NB4 (cell line): ENCODE measurements at places on chromosomes 3 and 15.

DNA sequence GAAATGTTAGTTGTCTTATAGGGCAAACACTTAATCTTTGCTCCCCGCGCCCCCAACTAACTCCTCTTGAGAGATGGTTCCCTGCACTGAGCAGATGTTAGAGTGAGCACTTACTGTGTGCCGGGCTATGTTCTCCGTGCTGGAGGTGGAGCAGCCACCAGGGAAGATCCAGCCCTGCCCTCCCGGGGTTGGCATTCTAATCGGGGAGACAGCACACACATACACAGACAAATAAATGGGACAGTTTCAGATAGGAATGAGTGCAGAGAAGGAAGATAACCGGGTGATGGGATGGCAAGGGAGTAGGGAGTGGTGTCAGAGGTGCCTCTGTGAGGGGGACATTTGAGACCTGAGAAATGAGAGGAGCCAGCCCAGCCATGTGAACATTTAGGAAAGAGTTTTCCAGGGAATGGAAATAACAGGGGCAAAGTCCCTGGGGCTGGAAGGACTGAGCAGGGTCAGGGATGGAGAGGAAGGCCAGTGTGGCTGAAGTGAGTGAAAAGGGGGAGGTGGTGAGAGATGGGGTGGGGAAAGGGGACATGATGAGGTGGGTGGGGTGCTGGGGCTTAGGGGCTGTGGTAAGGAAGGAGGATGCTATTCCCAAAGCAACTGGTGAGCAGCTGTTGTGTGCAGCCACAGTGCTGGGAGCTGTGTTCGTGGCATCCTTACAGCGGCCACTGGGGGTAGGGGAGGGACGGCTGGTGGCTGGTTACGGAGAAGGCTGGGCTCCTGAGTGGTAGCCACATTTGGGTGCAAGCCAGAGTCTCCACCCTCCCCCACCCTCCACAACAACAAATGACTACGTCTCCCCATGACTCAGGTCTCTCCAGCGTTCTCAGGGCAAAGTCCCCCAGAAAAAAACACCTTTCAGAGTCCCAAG, 15.4 kb upstream of the FGD5 start:
- DNase-seq, result no peak

- DNase-seq, result no peak
Measured at GRCh38 chr3:195739561-195740111, 18.9 kb downstream of the MUC20 start.

- DNase-seq, result no peak
Measured at GRCh38 chr3:171159024-171159821, 132.7 kb upstream of the SLC2A2 start.

DNA sequence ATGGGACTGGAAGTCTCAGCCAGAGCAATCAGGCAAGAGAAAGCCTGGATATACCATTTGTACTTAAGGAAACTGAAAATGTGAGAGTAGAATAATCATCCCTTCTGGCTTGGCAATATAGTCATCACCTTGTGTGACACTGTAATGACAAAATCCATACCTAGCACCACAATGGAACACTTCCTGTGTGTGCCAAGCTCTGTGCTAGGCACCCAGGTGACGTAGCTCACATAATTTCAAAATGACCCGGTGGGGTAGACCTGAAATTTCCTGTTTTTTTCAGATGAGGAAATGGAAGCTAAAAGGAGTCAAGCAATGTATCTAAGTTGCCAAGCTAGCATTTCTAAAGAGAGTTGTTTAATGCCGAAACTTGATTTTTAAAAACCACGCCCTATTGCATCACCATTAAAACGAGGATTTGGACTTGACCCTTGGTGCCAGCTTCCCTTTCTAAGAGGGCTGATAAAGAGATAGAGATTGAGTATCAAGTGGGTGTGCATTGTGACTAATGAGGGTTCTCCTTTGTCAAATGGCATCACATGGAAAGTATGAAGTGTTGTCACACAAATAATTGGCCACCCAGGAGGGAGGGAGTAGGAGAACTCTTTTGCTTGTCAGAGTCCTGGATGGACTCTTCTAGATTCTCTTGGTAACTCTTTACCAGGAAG, 141.3 kb upstream of the PDZRN3 start:
- no peak for DNase-seq

- no peak for DNase-seq
Measured at GRCh38 chr3:136211547-136211946, 15.4 kb upstream of the MSL2 start.

- DNase-seq, result no peak
Measured at GRCh38 chr3:25349828-25350724, 78.0 kb upstream of the RARB start.

GRCh38 chr15:79898369-79898768, 1.6 kb upstream of the MTHFS start:
- peak; percentile 18 for DNase-seq

DNA sequence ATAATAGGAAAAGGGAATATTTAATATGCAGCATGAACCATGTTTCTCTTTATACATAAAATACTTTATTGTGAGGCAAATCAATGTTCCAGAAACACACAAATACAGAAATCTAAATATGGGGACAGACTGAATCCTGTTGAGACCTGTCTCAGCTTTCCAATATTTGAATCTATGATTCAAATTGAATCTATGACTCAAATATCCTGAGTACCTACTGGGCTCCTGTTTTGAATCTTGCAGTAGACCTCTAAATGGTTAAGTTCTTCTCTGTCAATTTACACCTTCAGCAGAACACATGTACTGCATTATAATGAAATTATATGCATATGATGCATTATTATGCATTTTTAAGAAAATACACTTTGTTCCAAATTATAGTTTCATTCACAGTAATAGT, 143.2 kb upstream of the PLXND1 start:
- no peak for DNase-seq

DNA sequence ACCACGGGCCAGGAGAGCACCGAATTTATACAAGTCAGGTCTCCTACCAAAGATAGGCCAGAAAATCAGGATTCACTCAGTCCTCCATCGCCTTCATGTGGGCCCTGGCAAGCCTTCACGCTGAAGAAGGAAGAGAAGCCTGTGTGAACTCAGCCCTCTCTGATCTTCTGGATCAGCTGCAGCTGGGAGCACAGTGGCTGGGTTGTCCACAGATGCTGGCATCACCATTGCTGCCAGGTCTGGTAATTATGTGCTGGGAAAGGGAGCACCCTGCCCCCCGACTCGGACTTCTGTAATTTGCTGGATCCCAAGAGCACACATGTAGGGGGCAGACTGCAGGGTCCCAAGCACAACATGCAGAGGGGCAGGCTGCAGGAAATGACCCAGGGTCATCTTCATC, 12.4 kb upstream of the PDE8A start:
- no peak for DNase-seq

DNA sequence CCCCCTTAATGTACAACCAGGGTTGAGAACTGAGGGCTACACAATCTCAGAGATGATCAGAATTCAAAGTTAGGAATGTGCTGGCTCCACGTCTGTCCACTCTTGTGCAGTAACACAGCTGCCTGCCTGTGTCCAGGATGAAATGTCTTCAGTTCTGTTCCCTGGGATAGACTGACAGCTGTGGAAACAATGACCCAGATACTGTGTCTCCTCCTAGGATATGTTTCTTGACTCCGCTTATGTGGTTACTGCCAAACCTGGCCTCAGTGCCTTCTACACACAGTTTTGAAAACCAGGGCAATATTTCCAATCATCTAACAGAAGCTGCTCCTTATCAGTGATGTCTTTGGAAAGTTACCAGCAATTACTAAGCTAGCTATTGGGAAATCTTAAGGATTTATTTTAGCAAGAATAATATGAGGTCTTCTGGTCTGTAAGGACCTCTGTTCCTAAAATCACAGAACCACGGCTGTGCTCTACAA, 67.6 kb downstream of the NOX5 start:
- DNase-seq, result no peak

GRCh38 chr3:4741404-4742307, 237.6 kb upstream of the BHLHE40 start:
- DNase-seq, result peak; percentile 92

DNA sequence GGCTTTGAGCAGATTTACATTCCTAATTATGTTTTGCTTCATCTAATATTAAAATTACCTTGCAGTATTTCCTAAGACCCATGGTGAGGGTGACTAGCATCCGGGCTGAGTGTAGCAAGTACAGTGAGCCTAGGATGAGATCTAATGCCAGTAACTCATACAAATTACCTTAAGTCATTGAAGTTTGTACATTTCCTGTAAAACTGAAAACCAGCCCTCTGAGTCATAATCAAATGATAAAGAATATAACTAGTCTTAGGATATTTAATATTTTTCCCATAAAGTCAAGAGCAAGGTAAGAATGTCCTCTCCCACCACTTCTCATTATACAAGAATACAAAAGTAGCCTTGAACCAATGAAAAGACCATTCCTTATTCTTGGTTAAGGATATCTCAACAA, 54.8 kb upstream of the CHRM5 start:
- no peak for DNase-seq

DNA sequence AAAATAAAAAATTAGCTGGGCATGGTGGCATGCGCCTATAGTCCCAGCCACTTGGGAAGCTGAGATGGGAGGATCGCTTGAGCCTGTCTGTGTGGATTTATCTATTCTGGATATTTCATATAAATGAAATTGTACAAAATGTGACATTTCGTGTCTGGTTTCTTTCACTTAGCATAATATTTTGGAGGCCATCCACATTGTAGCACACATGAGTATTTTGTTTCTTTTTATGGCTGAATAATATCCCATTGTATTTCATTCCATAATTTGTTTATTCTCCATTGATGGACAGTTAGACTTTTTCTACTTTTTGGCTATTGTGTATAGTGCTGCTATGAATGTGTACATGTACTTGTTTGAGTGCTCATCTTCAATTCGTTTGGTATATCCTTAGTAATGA, 52.9 kb upstream of the DYNC1LI1 start:
- no peak for DNase-seq

DNA sequence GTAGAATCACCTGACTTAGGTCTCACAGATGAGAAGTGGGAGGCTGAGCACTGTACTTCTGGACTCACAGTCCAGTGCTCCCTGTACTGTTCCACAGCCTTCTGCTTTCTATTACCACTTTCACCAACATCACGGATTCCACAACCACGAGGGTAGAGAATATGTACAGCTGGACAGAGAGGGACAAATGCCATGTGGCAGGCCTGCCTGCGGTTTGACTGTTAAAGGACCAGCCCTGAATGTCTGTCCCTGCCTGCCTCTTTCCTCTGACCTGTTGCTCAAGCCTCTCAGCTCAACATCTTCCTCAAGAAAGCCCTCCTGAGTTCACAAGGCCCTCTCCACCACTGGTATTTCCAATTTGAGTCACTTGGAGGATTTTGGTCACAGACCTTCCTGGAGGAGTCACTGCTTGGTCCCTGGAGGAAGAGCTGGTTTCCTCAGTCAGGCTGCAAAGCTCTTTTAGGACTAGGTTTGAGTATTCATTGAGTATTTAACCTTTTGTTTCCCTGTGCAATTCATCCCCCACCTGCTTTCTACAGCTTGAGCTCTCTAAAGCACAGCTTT, 49.1 kb downstream of the RAB11A start:
- peak; percentile 9 for DNase-seq

DNA sequence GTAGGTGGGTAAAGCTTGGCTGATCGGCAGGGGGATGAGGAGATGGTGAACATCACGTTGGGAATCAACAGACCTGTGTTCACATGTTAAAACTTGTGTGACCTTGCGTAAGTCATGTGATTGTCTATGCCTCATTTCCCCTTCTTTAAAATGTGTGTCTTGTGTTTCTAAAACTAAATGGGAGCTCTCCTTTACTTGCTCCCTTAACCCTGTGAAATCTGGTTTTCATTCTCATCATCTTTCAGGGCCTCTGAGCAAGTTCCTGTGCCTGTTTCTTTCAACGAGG, 29.7 kb upstream of the IREB2 start:
- no peak for DNase-seq

GRCh38 chr3:133475245-133476010, 75.6 kb downstream of the BFSP2 start:
- no peak for DNase-seq

GRCh38 chr15:68301301-68301700, 23.8 kb downstream of the FEM1B start:
- DNase-seq, result peak; percentile 42

DNA sequence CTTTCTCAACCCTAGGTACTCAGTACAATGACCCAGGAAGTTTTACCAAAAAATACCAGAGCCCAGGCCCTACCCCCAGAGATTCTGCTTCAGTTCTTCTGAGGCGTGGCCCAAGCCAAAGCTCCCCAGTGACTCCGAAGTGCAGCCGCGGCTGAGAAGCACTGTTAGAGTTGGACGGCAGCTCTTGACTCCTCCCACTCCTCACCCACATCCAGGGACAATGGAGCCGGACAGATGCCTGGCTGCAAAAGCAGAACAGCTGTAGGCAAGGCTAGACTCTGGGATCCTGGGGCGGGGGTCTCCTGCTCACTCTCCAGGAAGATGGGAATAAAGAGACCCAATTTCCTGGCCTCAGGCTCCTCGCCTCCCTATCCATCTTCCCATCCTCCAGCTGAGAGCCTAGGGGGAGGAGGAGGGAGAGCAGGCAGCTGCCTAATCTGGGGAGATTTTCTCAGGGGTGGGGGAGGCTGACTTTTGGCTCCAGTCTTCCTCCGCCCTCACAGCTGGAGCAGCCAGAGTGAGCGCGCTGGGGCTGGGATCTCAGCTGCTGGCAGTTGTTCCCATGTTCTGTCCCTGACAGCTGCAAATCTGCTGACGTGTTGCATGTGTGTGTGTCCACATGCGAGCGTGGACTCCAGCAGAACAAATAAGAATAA, 223.8 kb downstream of the OPA1 start:
- no peak for DNase-seq

DNA sequence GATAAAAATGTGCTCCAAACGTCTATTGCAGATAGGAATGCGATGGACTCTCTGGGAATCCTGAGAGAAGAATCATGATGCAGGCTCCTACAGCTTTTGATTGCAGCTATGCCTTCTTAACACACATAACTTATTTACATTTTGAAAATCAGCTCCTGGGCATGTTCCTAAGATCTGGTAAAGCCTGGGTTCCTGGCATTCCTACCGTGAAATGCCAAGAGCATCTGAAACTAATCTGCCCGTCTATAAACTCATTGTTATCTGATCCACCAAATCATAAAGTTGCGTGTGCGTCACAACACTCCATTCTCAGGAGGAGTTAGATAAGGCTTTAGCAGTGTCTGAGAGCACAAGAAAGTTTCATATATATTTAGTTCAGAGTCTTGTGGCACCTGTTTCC, 79.0 kb upstream of the VGLL3 start:
- DNase-seq, result no peak

DNA sequence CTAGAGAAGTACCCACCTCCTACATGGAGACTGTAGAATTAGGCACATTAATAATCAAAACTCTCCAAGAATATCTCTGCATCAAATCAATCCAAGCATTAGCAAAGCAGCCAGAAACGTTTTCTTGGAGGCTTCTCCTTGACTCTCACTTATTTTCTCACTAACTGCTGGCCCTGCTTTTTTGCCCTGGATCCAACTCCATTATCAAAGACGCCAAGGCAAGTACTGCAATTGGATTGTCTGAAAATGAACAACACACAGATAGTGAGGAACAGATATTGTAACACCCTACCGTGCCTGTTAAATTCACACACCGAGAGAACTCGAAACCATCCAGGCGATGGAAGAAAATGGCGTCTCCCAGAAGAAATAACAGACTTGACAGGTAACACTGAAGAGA, 256.2 kb upstream of the MDFIC2 start:
- DNase-seq, result no peak
